ENCODE measurements at places on chromosomes 1 and 21.

- DNase-seq: no peak
Observed at GRCh38 chr1:20178634-20179370, 7.1 kb upstream of the UBXN10 start.

DNA sequence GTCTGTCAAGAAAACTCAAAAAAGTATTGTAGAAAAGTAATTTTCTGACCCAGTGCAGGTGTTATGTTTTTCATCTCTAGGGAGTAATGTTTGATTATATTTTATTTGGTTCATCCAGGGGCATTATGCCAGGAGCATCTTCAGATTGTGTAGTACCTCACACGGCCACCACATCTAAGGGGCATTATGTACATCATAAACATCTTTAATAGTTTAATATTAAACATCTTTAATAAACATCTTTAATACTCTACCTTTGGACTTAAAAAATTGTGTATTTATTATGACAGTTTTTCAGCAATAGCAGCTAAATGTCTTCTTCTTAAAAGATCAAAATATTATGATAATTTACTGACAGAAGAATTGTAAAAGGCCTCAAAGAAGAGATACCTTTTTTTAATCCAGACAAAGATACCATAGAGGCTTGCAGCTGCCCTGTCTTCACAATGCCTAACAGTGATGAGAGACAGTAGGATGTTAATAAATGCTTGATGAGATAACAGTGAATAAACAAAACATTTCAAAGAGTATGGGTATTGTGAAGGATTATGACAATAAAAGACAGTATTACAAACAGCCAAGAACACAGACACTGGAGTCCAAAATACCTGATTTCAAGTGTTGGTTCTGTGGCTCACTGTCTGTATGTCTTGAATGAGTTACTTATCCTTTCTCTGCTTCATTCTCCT, 240.9 kb upstream of the ADGRL2 start:
- no peak for DNase-seq

GRCh38 chr1:76053021-76053420, 21.5 kb upstream of the ST6GALNAC3 start:
- no peak for DNase-seq

DNA sequence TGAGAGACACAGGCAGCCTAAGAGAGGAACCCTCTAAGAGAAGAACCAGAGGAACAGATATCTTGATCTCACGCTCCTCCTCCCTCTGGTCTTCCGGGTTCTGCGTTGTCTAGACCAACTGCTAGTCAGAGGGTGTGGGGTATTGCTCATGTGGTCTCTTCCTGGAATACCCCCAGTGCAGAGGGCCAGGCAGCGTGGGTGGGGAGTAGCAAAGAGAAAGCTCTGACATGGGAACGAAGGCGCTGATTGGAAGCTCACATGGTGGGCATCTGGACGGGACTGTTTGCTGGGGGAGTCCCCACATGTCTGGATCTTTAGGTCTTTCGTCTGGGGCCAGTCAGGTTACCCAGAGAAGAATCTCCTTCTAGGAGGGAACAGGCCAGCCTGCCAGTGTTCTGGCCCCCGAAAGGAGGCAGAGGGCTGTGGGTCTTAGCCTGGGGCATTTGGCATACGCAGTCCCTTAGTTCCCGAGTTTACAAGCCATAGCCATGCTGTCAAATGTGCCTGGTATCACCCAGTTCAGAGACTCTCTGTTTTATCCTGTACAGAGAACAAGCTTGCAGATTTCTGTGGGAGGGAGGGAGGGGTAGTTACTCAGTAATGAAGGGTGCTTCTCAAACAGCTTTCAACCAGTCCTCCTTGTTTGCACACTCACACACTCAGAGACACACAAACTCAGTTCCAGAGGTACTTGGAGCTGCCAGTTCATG, 18.3 kb upstream of the IL6R start:
- DNase-seq: no peak

- no peak for DNase-seq
Observed at GRCh38 chr1:2170211-2170610, 24.4 kb downstream of the FAAP20 start.

DNA sequence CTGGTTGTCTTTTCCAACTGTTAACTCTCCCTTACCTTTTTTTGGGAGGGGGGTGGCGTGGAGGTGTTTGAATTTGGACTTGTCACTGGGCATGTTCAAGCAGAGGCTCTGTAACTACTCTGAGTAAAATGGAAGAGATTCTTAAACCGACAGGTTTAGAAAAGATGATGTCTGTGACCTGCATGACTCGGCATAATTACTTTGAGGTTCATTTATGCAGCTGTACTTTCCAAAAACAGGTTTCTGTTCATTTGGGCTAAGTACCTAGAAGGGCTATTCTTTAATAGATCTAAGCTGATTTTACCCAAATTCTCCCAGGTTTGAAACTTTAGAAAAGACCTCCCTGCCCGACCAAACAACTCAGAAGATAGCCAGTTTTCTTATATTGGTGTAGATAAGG, 80.3 kb downstream of the SLC35A3 start:
- DNase-seq: no peak

- DNase-seq: no peak
Observed at GRCh38 chr1:199646761-199647160, 380.7 kb upstream of the NR5A2 start.

GRCh38 chr1:29767088-29767685, 530.9 kb downstream of the PTPRU start:
- no peak for DNase-seq

GRCh38 chr1:45753248-45754037, 3.0 kb upstream of the IPP start:
- no peak for DNase-seq

- no peak for DNase-seq
Observed at GRCh38 chr21:42695697-42696380, 42.4 kb downstream of the PDE9A start.

DNA sequence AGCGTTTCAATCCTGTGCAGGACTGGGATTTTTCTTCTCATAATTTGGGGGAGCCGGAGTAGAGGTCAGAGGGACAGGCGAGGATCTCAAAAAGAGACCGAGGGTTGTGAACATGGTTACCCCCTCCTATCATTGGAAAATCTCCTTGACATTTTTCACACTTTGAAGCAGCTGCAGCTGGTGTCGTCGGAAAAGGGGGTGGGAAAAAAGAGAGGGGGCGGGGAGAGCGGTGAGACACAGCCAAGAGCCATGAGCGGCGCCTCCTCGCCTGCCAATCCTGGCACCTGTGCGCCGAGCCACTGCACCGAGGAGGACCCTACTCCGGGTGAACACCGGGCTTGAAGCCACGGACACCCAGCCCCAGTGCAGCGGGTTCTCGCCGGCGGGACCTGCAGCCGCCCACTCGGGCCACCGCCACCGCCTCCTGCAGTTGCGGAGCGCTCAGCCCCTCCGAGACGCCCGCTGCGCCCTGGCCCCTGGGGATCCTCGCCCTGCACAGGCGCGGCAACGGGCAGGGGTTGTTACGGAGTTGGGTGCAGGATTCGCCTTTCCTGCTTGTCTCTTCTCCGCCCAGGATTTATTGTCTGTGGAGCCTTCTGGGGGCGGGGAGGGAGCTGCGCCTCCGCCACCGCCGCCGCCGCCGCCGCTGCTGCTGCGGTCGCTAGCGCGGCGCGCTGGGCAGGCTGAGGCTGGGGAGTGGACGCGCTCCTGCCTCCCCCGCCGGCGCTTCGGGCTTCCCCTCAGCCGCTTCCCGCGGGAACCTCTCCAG, at the start of gene LRRC7:
TSS of gene LRRC7 (plus strand) at position 271 of the 769 bp plus-strand sequence. CDS start 718 bp downstream, outside the sequence.
- DNase-seq: peak; percentile 74

GRCh38 chr1:31787786-31788137, 23.6 kb upstream of the ADGRB2 start:
- DNase-seq: no peak

- no peak for DNase-seq
Observed at GRCh38 chr1:61085206-61085982, 3.0 kb downstream of the NFIA start.

GRCh38 chr1:147634645-147635044, 35.7 kb downstream of the ACP6 start:
- DNase-seq: no peak

DNA sequence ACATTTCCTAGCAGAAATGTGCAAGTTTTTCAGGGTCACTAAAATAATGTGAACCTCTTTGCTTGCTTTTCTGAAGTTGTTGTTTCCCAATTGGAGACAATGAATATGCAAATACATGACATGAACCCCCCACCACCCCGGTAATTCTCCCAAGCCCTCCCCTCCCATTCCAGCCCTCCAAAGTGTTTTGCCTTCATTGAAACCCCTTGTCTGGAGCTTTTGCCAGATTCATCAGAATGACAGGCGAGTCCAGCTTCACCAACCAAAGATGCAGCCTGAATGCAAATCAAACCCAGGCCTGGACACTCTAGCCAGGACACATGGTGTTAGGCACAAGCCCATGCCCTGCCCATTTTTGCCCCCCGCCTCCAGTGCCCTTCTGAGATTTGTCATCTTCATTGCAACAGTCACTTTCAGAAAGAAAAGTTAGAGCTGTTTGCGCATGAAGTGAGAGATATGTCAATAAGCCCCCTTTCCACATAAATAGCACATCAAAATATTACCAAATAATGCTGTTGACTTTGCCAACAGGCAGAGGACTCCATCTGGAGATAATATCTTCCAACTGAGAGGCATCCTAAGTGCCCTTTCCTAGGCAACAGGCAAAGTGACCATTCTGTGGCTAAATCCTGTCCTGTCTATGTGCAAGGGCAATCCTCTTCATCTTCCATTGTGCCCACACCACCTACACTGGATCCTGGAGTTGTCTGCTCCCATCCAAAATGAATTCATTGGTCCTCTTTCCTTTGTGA, 145.6 kb upstream of the NFIA start:
- no peak for DNase-seq

DNA sequence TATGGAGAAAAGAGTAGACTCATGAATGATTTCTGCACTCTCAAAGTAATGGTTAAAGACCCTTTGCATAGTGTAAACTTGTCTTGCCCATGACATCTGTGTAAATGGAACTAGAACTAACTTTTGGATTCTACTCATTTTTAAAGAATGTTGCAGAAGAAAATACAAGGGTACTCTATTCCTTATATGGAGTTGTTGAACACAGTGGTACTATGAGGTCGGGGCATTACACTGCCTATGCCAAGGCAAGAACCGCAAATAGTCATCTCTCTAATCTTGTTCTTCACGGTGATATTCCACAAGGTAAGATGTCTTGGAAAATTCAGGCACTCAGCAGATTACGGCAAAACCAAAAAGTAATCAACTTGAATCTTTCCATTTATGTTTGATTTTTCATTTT, 19.8 kb downstream of the CCT8 start:
- DNase-seq: no peak

- no peak for DNase-seq
Observed at GRCh38 chr1:107871259-107871658, 93.7 kb downstream of the VAV3 start.

- DNase-seq: no peak
Observed at GRCh38 chr1:90783181-90783580, 66.1 kb upstream of the BARHL2 start.

DNA sequence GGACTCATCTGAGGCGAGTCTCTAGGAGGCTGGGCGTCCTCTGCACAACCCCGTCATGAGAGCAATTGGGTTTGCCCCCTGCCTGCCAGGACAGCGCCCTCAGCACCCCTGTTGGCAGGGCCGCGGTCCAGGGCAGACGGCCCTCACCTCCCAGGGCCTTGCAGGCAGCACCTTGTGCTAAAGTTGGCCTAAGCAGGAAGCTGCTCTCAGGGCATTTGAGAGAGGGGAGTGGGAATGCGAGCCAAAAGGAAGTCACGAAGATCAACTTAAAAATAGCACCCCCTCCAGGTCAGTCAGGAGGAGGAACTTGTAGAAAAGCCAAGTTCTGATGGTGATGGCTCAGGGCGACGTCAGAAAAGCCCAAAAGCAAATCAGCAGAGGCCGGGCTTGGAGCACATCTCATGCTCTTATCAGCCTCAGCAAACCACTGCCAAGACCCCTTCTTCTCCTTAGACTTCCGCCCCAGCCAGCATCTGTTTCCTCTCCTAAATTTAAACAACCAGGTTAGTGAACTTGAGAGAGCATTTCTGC, 12.6 kb upstream of the ADORA3 start:
- no peak for DNase-seq

DNA sequence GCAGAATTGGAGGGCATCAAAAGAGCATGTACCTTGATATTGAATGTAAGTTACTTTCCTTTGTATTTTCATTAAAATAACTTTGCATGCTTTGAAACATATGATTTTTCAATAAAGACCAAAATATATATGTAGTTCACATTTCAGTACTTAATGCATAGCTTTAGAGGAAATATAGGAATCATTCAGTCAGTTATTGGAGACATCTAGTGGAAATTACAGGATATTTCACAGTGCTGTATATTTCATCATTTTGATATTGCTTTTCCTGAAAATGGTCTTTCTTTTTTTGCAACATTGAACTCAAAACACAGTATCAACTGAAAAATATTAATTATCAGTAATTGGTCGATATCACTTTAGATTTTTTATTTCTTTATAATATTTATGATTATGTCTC, 375.8 kb downstream of the NCAM2 start:
- no peak for DNase-seq

GRCh38 chr1:225228871-225229303, 199.0 kb downstream of the LBR start:
- no peak for DNase-seq

DNA sequence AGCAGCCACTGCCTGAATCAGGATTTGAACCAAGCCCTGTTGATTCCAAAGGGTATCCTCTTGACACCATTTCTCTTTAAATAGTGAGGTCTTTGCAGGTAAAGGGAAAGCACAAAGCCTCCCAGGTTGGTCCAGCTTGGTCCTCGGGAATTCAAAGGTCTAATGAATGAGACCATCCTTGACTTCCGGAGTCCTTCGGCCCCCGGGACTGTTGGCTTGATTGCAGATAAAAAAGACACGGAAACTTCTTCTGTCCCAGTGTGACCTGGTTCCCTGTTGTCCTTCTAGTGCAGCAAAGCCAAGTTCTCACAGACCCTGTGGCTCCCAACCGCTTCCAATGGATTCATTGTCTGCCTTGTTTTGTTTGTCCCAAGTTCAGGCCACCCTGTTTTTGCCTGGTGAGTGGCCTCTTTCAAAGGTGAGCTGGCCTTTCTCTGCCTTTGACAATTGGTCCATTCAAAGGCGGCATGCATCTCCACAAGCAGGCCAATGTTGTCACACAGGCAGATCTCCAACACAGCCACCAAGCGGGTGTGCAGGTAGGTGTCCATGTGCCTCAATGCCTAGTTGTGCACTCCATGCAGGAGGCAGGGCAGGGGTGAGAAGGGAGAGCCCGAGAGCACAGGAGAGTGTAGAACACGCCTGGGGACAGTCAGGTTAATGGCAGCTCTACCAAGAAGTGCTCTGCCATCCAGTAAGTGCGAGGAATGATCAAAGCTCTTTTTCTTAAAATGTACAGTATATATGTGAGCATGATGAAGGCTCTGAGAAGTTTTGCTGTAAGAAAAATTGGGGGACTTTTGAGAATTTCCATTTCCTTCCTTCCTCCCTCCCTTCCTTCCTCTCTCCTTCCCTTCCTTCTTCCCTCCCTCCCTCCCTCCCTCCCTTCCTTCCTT, 82.1 kb upstream of the ZBTB40 start:
- DNase-seq: no peak

- DNase-seq: no peak
Observed at GRCh38 chr1:3905266-3905952, 5.3 kb upstream of the C1orf174 start.

- DNase-seq: no peak
Observed at GRCh38 chr1:226405411-226405988, 2.4 kb downstream of the PARP1 start.

Measured in NCI-H774 (cell line).